CD4-positive, alpha-beta memory T cell (primary cell): ENCODE measurements at places on chromosomes 7 and 10. TPM values are rescaled to one million over a fixed set of nuclear protein-coding genes. Genes with fewer than 3 reads are reported as not detected.

DNA sequence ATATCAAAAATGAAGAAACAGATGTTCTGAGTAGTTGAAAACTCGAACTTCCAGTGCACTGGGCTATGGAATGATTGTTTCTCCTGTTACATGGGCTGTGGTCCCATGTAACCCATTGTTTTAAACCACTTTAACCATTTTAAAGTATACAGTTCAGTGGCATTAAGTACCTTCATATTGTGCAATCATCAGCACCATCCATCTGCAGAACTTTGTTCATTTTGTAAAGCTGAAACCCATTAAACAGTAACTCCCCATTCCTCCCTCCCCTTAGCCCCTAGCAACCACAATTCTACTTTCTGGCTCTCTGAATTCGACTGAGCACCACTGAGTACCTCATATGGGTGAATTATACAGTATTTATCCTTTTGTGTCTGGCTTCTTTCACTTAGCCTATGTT lies 217.4 kb downstream of the LRMDA start:
- H3K36me3 ChIP-seq = no peaks in the 10 kb centered on the region
- no peak for DNase-seq
- H3K4me1 ChIP-seq = no peaks in the 10 kb centered on the region
- H3K27me3 ChIP-seq = no peaks in the 10 kb centered on the region
- no peak overlapping the region for H3K4me3 ChIP-seq
- H3K27ac ChIP-seq = no peak overlapping the region

- H3K36me3 ChIP-seq = no peaks in the 10 kb centered on the region
- no peaks in the 10 kb centered on the region for H3K4me1 ChIP-seq
- no peaks in the 10 kb centered on the region for H3K27me3 ChIP-seq
- no peak overlapping the region for H3K27ac ChIP-seq
Observed at GRCh38 chr10:115278294-115278693, 185.1 kb downstream of the ATRNL1 start.

The HSPA12A gene
- total RNA-seq = 0.64 TPM

GRCh38 chr10:45561952-45562351 lies 110.6 kb downstream of the ZFAND4 start:
- no peaks in the 10 kb centered on the region for H3K36me3 ChIP-seq
- H3K4me1 ChIP-seq = peaks cover 22% of the 10 kb centered on the region
- no peak overlapping the region for H3K27ac ChIP-seq
- no peak overlapping the region for H3K4me3 ChIP-seq

GRCh38 chr7:47693216-47693615 lies 111.3 kb upstream of the TNS3 start:
- H3K27me3 ChIP-seq = no peaks in the 10 kb centered on the region
- no peaks in the 10 kb centered on the region for H3K4me1 ChIP-seq
- no peak for DNase-seq
- no peak overlapping the region for H3K4me3 ChIP-seq
- no peak overlapping the region for H3K27ac ChIP-seq

- no peaks in the 10 kb centered on the region for H3K36me3 ChIP-seq
- no peaks in the 10 kb centered on the region for H3K4me1 ChIP-seq
- H3K27ac ChIP-seq = no peak overlapping the region
- no peak for DNase-seq
- H3K4me3 ChIP-seq = no peak overlapping the region
Observed at GRCh38 chr10:64320448-64320847, 799.2 kb downstream of the REEP3 start.

DNA sequence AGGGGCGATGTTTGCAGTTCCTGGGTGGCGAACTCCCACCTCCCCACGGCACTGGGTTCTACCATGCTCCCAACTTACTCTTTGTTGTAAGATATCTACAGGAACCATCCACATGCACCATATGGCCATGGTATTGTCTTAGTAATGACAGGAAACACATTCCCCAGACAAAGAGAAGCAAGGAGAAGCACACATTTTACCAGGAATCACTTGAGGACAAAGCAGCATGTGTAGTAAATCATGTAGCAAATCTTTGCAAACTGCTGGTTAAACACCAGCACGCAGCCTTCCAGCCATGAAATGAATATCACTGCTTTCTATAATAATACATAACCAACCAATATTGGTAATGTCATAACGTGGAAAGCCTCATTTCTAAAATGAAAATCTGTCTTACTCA lies 101.2 kb downstream of the NRP1 start:
- no peaks in the 10 kb centered on the region for H3K27me3 ChIP-seq
- H3K4me3 ChIP-seq = no peak overlapping the region
- H3K27ac ChIP-seq = no peak overlapping the region
- H3K36me3 ChIP-seq = no peaks in the 10 kb centered on the region
- H3K4me1 ChIP-seq = no peaks in the 10 kb centered on the region

DNA sequence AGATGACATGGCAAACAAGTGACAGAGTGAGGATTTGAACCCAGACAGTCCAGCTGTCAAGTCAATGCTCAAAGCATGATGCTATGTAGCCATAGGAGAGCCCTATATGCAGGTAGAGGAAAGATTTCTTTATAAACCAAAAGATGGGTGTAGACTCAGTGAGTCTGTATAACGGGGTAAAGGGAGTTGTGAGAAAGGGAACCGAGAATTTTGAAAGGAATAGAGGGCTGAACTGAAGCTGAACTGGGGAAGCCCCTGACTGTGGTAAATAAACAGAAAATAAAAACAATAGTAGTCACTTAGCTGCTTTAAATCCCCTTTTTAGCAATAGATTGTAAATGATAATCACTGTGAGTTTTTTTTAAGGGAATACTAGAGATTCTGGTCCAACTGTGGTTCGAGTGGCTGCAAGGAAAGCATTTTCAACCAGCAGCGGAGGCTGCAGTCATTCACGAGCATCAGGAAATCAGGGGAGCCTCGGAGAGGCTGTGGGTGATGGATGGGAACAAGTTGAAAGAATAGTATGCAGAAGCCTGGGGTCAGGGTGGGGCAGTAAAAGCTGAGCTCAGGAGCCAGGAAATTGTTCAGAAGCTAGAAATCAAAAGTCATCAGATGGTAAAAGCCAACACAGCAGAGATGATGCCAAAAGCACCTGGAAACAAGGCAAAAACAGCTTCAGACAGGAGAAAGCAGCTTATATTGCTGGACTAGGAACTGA lies 393.5 kb downstream of the GFRA1 start:
- DNase-seq = no peak
- H3K4me1 ChIP-seq = no peaks in the 10 kb centered on the region
- H3K27me3 ChIP-seq = no peaks in the 10 kb centered on the region
- no peak overlapping the region for H3K27ac ChIP-seq
- H3K4me3 ChIP-seq = no peak overlapping the region
- H3K36me3 ChIP-seq = no peaks in the 10 kb centered on the region

DNA sequence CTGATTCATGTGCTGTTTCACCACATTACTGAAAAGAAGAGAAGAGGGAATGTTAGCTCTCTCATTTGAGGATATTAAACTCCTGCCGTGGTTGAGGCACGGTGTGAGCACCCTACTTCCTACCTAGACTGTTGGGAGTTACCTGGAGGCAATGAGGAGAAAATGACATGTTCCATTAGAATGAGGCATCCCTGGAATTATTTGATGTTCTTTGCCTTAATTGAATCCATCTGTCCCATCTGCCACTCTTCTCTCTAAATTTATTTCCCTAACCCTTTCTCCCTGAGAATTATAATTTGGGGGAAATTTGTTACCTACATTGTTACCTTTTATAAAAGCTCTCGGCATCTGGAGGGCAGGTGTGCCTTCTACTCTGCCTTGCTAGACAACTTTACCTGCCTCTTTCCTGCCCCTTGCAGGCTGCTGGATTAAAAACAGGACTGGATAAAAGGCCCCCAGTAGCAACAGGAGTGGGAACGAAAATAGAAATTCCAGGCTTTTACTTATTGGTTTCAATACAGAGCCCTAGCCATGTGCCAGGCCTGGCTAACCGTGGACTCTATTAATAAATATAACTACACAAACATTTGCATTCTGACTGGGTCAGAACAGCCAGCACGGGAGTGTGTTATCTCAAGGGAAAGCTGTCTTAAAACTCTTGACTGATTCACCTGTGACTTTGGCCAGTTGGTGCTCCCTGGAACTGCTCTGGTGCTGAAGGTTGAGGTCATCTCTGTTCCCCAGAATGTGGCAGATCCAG lies 4.4 kb upstream of the ATXN7L1 start:
- H3K4me1 ChIP-seq = peaks cover 48% of the 10 kb centered on the region
- no peak for DNase-seq
- no peak overlapping the region for H3K4me3 ChIP-seq
- H3K27me3 ChIP-seq = no peaks in the 10 kb centered on the region

The SORBS1 gene
- 0.67 TPM for total RNA-seq

DNA sequence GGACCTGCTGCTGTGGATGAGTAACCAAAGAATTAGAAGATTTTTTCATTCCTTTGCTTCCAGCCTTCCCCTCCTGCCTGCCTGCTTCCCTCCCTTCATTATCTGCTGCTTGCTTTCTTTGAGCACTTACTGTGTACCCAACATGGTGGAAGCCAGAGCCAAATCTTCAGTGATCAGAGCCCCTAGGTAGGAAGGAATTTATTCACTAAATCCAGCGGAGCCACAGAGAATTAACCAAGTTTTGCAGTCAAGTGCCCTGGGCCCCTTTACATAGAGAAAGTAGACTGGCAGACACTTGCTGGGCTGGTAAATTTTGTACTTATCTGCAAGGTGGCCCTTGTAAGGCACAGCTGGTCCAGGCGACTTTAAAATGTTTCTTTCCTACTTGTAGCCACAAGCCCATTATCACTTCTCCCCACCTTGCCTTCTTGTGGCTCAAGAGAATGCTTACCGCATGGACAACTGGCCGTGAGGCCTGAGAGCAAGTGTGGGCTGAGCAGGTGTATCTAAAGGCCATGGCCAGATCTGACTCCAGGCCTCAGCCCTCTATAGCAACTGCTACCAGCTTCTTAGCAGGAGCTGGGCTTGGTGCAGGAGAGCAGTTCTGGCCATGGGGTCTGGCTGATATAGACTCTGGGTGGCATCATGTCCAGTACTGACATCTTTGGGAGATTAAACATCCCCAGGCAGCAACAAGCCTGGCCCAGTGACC lies 11.1 kb downstream of the UNC5B start:
- H3K36me3 ChIP-seq = no peaks in the 10 kb centered on the region
- no peaks in the 10 kb centered on the region for H3K4me1 ChIP-seq
- DNase-seq = no peak
- H3K27ac ChIP-seq = no peak overlapping the region
- no peaks in the 10 kb centered on the region for H3K27me3 ChIP-seq

DNA sequence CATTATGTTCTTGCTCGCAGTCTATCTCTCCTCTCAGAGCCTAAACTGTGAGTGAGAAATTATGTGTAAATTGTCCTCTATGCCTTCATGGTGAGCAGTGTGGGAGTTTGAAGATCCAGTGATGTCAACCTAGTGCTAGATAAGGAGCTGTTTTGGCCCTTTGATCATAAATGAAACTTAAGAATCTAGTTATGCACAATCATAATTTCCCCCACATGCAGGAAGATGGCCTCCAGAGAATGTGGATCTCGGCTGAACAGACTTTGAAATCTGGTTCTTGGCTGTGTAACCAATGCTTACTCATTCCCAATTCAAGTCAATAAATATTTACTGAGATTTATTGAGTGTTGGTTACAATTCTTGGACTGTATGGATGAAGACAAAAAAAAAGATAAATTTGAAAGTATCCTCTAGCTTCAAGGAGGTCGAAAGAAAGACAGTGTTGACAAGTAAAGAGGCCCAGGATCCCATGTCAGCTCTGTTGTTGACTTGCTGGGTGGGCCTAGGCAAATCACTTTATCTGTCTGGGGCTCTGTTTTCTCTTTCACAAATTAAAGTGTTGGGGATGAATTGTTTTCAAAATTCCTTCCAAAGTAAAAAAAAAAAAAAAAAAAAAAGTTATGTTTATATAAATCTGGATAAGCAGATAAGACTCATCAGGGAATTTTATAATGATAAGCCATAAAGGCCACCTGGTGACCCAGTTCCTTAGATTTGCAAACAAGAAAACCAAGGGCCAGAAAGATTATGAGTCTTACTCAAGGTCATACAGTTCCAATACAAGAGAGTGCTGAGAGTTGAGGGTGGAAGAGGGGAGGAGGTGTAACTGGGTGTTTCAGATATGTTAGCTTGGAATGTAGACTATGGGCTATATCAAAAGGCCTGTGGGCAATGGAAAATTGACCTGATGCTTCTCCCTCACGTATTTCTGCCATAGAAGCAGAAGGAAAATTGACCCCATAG lies 969.9 kb downstream of the KCNMA1 start:
- H3K4me1 ChIP-seq = no peaks in the 10 kb centered on the region
- no peak overlapping the region for H3K27ac ChIP-seq
- H3K4me3 ChIP-seq = no peak overlapping the region
- no peaks in the 10 kb centered on the region for H3K36me3 ChIP-seq

DNA sequence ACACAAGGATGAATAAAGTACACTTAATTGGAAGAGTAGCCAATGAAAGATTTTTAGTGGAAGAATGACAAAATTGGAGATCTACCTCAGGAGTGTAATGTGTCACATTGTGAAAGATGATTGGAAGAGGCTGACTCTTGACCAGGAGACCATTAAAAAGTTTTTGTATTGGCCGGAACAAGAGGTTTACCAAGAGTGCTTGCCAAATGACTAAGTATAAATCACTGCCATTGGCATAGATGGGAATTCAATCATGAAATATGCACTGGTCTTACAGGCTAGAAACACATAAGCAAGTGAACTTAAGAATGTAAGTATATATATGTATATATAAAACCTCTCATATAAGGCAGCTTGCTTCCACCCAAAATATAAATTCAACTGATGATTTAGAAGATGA lies 58.7 kb upstream of the TFEC start:
- DNase-seq = no peak
- H3K27ac ChIP-seq = no peak overlapping the region
- H3K4me3 ChIP-seq = no peak overlapping the region
- no peaks in the 10 kb centered on the region for H3K4me1 ChIP-seq
- no peaks in the 10 kb centered on the region for H3K27me3 ChIP-seq
- H3K36me3 ChIP-seq = no peaks in the 10 kb centered on the region

The SKAP2 gene
- 8.5 TPM for total RNA-seq

- no peak overlapping the region for H3K27ac ChIP-seq
- H3K4me1 ChIP-seq = no peaks in the 10 kb centered on the region
- no peaks in the 10 kb centered on the region for H3K36me3 ChIP-seq
- H3K27me3 ChIP-seq = no peaks in the 10 kb centered on the region
Observed at GRCh38 chr7:137373507-137373906, 30.0 kb upstream of the PTN start.

The TYW1B gene
- 7.7 TPM for total RNA-seq

The MOGAT3 gene
- total RNA-seq = not detected

GRCh38 chr7:155961241-155962190 lies 149.3 kb upstream of the SHH start:
- H3K4me1 ChIP-seq = no peaks in the 10 kb centered on the region
- no peaks in the 10 kb centered on the region for H3K36me3 ChIP-seq
- H3K27me3 ChIP-seq = no peaks in the 10 kb centered on the region
- no peak for DNase-seq
- H3K4me3 ChIP-seq = no peak overlapping the region

The KCP gene
- total RNA-seq = 0.55 TPM

The C7orf57 gene
- total RNA-seq = not detected

- no peaks in the 10 kb centered on the region for H3K36me3 ChIP-seq
- H3K27me3 ChIP-seq = no peaks in the 10 kb centered on the region
- no peak overlapping the region for H3K4me3 ChIP-seq
- H3K27ac ChIP-seq = no peak overlapping the region
Observed at GRCh38 chr7:26584987-26585665, 279.3 kb downstream of the SKAP2 start.

GRCh38 chr7:17062151-17063044 lies 180.6 kb upstream of the AGR3 start:
- no peak for DNase-seq
- H3K4me3 ChIP-seq = no peak overlapping the region
- H3K27me3 ChIP-seq = no peaks in the 10 kb centered on the region
- H3K36me3 ChIP-seq = no peaks in the 10 kb centered on the region
- no peaks in the 10 kb centered on the region for H3K4me1 ChIP-seq

- peaks cover 64% of the 10 kb centered on the region for H3K4me1 ChIP-seq
- H3K27me3 ChIP-seq = no peaks in the 10 kb centered on the region
- H3K27ac ChIP-seq = no peak overlapping the region
Observed at GRCh38 chr10:119896061-119896655, 3.6 kb downstream of the SEC23IP start.
